ENCODE measurements at places on chromosomes 4 and X.

- DNase-seq: no peak
Observed at GRCh38 chr4:3426465-3427133, 15.2 kb upstream of the HGFAC start.

- no peak for DNase-seq
Observed at GRCh38 chrX:112786076-112786475, 54.6 kb downstream of the AMOT start.

- no peak for DNase-seq
Observed at GRCh38 chrX:3526731-3527130, 180.3 kb upstream of the MXRA5 start.

DNA sequence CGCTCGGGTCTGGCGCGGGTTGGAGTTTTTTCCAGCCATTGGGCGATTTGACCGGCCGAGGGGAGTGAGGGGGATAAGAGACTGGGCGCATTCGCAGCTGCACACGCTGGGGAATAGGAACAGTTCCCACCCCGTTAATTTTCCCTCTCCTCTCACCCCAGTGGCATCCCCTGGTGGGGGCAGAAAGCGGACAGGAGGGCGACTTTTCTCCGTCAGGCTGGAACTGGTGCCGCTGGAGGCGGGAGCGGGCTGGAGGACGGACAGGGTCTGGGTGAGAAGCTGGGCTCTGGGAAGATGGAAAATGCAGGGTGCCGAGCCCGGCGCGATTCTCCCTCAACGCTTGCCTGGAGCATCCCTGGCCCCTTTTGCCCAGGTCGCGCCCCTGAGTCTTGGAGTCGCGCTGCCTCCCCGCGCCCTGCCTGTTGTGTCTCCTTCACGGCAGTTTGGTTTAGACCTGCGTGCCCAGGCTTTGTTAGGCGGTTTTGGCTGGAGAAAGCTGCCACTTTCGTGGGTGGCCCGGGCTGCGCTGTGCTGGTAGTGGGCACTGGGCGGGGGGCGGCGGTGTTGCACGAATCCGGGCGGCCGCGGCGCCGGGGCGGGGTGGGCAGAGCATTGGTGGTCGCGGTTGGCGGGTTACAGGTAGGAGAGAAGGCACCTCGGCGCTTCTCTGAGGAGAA, 2.0 kb downstream of the ADGRL3 start:
- DNase-seq: no peak

DNA sequence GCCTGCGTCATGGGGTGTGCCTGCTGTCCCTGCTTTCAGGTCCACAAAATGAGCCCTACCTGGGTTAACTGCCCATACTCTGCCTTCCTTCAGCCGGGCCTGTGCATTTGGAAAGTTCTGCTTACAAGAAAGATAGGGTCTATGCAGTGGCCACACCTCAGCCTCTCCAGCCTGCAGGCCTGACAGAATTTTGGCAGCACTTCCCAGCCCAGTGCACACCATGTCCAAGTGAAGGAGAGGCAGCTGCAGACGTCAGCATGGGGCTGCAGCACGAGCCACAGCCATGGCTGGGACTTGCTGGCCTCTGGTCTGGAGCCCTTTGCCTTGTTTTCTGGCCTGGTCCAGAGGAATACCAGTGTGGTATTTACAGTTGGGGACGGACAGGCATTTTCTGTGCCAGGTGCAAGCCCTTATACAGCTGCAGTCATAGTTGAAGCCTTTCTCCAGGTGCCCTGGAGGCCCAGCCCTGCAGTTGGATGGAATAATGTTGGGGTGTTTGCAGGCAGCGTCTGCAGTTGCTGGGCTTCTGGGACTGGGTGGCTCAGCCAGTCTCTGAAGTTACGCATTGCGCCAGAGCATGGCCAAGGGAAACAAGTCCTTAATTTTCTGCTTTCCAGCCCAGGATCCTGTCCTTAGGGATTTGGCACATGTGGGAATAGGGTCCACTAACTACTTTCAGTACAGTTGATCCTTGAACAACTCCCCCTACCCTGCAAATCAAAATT, 26.2 kb downstream of the JADE1 start:
- DNase-seq: no peak

DNA sequence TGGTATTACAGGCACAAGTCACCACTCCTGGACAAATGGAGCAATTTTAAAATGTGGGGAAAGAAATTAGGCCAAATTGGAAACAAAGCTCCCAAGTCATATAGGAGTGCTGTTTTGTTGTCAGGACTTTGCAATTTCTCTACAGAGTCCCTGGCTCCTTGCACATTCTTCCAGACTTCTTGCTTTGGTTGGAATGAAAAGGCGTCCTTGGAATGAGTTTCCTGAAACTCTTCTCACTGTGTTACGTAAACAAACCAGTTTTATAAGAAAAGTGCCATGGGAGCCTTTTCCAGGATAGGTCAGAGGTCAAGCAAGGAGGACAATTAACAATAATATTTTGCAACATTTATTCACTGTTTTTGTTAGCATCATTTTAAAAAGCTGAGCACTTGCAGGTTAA, 32.4 kb upstream of the KIT start:
- DNase-seq: no peak

All from stimulated activated CD4-positive, alpha-beta T cell treated with anti-CD3 and anti-CD28 coated beads, Interleukin-12 subunit alpha, Interleukin-12 subunit beta, amount 100 ng/mL, for 24 hours (primary cell).